Heart right ventricle (tissue), 16 donors: ENCODE measurements at places on chromosomes 16 and 17. TPM values are rescaled to one million over a fixed set of nuclear protein-coding genes. Genes with fewer than 3 reads are reported as not detected.

TBC1D3G gene
- polyA plus RNA-seq = not detected

DUSP3 gene
- 371 TPM for polyA plus RNA-seq

MTHFSD gene
- 5.1 TPM for polyA plus RNA-seq

GALR2 gene
- not detected for polyA plus RNA-seq

CCL23 gene
- polyA plus RNA-seq = 1.5 TPM

MYCBPAP gene
- 0.17 TPM for polyA plus RNA-seq

GPR142 gene
- polyA plus RNA-seq = not detected

HS3ST3B1 gene
- 1.8 TPM for polyA plus RNA-seq
